Stimulated activated naive CD4-positive, alpha-beta T cell (primary cell): ENCODE measurements at places on chromosomes 11 and 22.

DNA sequence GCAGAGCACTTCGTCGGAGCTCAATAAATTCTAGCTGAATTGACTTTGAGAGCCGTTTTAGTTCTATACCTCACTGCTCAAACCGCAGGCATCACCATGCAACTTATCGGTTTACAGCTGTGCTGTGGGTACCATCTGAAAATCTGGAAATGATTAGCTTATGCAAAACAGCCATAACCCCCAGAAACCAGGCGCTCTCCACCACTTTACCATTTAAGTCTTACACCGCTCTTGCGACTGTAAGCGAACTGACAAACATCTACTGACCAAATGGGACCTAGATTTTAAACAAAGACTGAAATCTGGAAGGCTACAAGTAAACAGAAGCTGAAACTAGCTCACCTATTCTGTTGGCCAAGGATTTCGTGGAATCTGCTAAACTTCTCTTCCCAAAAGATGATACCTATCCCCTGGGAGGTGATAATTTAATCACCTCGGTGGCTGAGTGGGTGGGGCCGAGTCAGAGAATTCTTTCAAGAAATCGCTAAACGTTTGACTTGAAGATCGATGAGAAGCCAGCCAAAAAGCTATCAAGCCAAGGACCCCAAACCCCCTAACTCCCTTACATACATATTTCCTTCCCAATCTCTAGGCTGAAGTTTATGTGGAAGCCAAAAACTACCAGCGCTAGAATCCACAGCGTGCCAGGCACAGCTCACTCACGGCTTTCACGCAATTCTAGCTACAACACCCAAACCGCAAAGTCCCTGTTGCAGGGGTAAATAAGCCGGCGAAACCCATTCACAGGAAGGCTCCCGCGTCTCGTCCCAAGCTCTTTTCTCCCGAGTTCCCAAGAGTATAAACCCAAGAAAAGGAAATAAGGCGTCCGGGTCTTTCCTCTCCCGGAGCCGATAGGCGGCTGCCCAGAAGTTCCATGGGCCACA lies 644 bp downstream of the SPTY2D1 start:
- no peak for DNase-seq

- no peak for DNase-seq
Measured at GRCh38 chr11:119580081-119580480, 148.9 kb downstream of the NECTIN1 start.

DNA sequence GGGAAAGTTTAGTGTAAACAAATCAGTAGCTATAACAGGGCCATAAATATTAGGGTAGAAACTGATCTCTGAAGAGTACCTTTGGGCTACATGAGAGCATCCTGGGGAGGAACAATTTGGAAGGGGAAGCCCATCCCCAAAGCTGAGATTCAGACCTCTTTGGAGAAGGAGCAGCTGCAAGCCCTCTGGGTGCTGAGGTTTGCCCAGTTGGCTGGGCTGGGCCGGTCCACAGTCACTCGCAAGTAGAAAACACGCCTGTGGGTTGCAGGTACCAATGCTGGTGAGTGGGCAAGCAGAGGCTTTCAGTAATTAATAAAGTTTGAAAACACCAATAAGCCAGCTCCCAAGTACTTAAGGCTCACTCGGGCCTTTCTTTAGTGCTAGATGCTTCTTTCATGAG lies 124.5 kb downstream of the ARHGAP8 start:
- no peak for DNase-seq

DNA sequence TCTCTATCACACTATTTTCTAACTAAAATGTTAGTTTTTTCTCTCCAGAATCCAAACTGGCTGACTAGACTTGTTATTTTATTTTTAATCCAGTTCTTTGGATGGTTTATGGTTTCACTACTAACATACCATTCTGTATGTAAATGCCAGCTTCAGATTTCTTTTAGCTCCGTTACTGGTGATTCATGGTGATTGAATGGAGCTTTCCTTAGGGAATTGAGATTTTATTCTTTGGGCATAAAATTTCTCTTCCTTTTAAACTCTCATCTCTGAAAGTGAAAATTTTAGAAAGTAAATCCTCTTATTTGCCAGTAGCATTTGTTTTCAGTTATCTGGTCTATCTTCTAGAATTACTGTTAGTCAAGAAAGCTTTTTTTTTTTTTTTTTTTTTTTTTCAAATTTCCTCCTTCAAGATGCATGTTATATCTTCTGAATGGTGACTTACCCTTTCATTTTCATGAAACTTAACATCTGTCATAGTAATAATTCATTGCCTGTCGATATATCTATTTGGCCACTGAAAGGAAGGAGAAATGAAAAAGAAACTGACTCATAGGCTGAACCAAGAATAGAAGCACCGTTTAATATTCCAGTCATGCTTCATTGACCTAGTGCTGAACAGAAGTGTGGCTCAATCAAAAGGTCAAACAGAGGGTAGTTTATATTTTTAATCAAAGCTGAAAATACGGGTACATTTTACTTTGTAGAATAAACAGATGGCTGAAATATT lies 6.4 kb downstream of the ENDOD1 start:
- no peak for DNase-seq

GRCh38 chr11:96038046-96038445 lies 114.1 kb upstream of the MTMR2 start:
- DNase-seq = no peak

DNA sequence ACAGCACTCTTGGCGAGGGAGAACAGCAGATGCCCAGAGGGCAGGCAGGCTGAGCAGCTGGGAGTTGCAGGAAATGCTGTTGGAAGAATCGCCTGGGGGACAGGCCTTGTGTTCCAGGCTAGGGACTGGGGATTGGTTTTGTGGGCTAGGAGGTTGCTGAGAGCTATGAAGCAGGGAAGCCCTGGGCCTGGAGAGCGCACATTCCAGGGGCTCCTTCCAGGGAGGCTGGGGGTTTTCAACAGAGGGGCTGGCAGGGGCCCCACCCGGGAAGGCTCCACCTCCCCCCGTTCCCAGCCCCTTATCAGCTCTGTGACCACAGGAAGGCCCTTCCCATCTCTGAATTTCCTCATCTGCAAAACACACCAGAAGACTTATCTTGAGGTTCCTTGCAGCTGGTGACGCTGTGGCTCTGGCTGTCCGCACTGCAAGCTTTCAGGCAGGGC lies 21.7 kb downstream of the WNT11 start:
- no peak for DNase-seq

DNA sequence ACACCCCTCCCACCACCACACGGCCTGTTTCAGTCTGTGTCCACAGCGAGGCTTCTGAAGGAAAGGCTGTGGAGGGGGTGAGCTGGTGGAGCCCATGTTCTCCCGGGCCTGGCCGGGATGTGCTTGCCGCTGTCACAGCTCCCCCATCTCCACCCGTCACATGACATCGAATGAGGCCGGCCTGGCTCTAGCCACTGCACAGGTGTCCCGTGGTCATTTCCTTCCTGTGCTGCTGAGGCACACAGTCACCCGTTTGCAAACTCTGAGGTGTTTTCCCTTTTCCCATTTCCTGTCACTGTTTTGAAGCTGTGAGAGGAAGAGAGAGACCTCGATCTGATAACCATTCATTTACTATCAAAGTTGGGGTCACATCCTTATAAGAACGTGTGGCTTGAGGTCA lies 55.7 kb upstream of the CLDN5 start:
- DNase-seq = no peak

GRCh38 chr11:82225930-82226329 lies 507.7 kb downstream of the FAM181B start:
- no peak for DNase-seq

GRCh38 chr11:44627911-44628729 lies 62.7 kb downstream of the CD82 start:
- no peak for DNase-seq

GRCh38 chr11:47593492-47593933 lies 698 bp downstream of the C1QTNF4 start:
- DNase-seq = no peak

DNA sequence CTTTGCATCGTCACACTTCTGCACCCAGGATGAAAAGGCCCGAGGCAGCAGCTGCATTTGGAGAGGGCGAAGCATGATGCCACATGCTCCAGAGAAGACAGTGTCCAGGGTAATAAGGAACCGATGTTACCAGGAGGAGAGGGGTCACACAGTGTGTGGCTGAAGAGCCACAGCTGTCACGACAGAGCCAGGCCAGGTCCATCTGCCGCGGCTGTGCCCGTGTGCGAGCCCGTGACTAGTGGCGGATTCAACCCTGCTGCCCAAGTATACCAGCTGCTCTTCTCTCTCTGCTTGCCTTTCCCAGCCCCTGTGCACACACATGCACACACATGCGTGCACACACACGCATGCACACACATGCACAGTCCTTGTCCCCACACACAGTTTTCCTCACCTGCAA lies 1432.5 kb downstream of the BRD1 start:
- no peak for DNase-seq

GRCh38 chr11:64796047-64796756 lies 6.8 kb downstream of the MAP4K2 start:
- no peak for DNase-seq
